ENCODE measurements at places on chromosomes 13 and 19.

DNA sequence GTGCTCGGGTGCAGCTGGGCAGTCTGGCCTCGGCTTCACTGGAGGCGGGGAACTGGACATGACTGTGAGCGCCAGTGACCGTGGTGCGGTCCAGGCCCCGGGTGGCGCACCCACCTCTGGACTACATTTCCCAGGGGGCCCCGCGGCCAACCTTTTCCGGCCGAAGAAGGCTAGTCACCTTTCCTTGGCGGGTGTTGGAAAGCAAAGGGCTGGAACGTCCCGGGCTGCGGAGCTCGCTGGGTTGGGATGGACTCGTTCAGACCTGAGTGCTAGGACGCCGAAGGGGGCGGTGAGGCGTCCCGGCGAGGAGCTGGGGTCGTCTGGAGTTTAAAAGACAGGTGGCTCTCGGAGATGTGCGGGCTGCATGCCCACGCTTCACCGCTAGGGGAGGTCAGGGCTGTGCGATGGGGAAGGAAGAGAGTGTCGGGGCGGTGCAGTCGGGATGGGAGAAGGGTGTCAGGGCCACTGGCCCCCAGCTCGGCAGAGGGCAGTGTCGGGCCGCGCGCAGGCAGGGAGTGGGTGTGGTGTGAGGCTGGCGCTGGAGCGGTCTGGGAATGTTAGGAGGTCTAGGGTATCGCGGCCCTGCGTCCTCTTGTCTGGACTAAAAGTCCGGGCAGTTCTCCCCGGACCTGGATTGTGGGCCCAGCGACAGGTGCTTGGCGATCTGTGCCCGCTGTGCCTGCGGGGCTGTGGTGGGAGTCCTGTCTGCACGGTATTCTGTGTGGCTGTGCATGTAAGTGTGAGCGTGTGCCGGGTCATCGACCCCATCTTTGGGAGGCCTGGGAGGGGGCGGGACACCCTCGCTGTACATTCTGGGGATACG lies 57.1 kb downstream of the ZNF568 start:
- DNase-seq, result peak; percentile 55

DNA sequence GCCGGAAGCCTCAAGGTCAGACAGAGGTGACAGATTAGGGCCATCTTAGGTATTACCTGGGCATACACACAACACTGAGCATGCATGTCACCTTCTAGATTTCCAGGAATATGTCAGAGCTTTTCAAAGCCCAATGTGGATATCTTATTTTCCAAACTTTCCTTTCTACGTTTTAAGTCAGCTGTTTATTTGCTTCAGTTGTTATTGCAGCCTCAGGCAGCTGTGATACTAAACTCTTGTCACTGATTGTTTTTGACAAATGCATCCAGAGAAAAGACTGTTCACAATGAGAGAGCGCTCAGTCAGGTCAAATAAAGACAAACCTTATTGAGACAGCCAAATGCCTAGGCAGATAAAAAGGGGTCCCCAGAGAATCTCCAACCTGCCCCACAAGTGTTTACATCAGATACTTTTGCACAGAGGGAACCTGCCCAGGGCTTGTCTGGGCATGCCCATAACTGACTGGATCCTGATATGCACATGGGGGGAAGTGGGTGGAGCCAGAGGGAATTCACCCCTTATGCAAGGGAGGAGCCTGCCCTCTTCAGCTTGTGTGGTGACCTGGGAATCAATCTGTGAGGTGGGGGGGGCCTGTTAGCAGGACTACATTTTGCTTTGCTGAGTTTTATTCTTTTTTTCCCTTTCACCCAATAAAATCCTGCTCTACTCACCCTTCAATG lies 28.5 kb downstream of the MED4 start:
- DNase-seq, result no peak

GRCh38 chr13:44395976-44396694 lies 22.5 kb downstream of the SERP2 start:
- no peak for DNase-seq

DNA sequence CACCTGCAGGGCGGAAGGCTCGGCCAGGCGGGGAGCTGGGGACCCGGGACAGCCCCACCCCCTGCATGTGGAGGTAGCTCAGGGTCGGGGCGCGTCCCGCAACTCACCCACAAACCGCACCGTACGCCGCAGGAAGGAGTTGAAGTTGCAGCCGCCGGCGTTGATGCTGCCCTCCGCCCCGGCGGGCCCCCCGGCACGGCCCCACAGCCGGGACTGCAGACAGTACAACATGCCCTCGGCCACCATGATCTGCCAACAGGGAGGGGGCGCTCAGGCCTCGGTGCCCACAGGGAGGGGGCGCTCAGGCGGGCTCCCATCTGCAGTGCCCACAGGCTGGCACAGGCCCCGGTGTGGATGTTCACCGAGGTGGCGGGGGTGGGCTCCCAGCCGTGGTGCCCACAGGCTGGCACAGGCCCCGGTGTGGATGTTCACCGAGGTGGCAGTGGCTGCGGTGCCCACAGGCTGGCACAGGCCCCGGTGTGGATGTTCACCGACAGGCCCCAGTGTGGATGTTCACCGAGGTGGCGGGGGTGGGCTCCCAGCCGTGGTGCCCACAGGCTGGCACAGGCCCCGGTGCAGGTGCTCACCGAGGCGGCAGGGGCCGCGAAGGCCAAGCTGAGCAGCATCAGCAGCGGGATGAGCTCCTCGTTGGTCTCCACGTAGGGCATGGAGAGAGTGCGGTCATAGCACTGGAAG lies 6.5 kb downstream of the PLPPR3 start:
- DNase-seq, result no peak

- no peak for DNase-seq
Observed at GRCh38 chr13:67210208-67210607, 19.9 kb downstream of the PCDH9 start.

GRCh38 chr19:30630289-30631032 lies 258.3 kb downstream of the ZNF536 start:
- no peak for DNase-seq

- no peak for DNase-seq
Observed at GRCh38 chr13:36919171-36919832, 736 bp downstream of the SMAD9 start.

DNA sequence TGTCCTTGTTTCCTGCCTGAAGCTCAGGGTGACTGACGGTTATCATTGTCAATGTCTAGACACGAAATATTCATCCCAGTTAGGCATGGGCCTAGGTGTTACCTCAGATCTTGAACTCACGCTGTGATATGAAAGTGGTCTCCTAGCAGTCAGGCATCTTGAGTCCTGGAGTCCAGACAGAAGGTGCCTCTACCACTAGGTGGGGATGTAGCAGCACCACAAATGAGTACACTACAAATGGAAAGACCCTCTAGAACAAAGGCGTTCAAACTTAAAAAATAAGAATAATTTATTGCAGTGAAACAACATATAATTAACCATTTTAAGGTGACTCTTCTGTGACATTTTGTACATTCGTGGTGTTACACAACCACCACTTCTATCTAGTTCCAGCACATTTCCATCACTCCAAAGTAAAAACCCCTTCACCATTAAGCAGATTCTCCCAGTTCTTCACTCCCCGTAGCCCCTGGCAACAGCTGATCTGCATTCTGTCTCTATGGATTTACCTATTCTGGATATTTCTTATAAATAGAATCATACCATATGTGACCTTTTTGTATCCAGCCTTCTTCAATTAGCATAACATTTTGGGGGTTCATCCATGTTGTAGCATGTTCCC lies 11.9 kb upstream of the FRY start:
- no peak for DNase-seq

DNA sequence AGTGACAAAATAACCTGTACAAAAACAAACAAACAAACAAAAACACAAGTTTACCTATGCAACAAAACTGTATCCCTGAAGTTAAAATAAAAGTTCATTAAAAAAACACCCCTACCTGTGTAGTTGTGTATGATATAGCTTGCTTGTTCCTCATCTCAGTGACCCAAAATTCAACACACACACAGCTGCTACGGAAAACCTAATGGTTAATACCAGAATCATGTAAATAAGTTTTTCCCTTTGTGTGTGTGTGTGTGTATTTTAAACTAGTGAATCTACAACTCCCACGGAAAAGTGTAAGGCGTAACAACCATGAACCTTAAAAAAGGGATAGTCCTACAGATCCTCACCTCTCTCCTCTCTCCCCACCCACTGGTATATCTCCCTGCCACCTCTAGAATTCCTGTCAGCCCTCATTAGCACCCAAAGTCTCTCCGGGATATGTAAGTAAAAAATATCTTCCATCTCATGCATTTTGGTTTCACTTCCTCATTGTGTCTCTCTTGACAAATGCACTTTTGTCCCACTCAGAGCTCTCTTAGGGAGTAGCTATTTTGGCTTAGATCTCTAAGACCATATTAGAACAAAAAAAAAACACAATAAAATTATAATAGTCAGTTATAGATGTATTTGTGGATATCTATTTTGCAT lies 2236.5 kb downstream of the PCDH9 start:
- DNase-seq, result no peak

- no peak for DNase-seq
Observed at GRCh38 chr19:10667867-10668266, 13.7 kb downstream of the ILF3 start.

DNA sequence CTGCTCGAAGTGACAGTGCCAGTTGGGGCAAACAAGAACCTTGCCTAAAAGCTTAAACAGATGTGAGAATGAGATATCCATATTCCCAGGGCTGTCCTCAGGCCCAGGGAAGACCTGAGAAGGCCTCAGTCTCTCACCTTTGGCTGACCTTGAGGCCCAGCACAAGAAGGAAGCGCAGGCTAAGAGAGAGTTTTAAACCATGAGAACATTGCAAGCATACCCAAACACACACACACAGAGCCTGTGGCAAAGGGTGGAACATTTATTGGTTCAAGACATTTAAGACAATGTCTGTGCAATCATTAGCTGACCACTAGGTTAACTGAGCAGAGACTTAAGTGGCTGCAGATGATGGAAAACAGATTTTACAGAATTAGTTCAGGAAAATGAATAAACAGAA lies 248.2 kb downstream of the NBEA start:
- DNase-seq, result no peak

GRCh38 chr13:87444135-87444534 lies 227.0 kb upstream of the SLITRK5 start:
- no peak for DNase-seq

DNA sequence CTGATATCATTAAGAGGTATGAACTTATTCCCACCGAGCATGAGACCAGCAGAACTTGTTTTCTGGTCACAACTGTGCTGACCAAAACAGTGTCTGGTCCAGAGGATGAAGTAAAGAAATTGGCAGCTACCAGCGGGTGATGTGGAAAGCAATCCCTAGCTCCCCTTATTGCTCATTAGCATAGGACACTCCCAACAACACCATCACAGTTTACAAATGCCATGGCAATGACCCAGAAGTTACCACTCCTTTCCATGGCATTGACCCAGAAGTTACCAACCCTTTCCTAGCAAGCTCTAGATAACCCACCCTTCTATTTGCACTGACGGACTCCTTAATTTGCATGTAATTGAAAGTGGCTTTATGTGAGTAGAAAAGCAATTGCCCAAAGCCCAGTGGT lies 1856.1 kb downstream of the OLFM4 start:
- DNase-seq, result no peak

DNA sequence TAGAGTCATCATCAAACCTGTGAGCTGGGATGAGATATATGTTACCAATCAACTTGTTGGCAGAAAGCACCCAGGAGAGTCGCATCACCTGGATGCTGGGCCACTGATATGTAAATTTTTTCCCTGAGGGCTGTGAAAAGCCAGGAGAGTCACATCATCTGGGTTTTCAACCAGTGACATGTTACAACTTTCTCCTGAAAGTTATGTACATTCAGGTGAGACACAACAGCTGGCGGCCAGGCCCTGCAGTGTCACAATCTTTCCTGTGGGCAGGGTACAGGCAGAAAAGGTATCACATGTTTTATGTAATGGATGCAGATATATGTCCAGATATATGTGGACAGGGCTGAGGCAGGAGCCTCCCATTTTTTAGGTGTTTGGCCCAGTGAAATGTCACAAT lies 13.2 kb upstream of the ZNF724 start:
- DNase-seq, result no peak

DNA sequence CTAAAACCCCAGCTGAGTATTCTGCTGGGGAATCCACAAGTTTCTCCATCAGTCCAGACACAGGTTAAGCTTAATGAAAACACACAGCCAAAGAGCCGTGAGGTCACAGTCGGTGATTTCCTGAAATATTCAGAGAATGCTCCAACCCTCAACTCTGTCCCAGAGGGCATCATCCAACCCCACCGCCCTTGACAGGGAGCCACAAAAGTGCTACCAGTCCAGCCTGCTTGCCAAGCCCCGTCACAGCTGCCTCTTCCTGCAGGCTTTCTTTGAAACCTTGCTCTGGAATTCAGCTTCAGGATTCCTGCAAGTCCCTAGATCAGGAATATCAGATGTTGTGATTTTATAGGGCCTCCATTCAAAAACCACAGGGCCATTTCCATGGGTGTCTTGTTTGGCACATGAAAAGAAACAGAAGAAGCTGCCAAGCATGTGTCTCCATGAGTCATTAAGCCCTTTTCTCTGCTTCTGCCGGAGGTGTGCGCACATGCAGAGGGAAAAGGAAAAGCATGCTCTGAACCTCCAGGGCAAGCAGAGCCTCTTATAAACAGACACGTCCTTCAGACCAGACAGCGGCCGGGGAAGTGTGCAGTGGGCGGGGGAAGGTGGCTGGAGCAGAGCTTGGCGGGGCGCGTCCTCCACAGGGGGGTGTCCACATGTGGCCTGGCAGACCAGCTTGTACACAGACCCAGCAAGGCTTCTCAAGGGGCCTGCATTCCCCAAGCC lies 164.7 kb downstream of the KATNAL1 start:
- no peak for DNase-seq

GRCh38 chr19:38634757-38635482 lies 12.5 kb upstream of the ACTN4 start:
- no peak for DNase-seq

DNA sequence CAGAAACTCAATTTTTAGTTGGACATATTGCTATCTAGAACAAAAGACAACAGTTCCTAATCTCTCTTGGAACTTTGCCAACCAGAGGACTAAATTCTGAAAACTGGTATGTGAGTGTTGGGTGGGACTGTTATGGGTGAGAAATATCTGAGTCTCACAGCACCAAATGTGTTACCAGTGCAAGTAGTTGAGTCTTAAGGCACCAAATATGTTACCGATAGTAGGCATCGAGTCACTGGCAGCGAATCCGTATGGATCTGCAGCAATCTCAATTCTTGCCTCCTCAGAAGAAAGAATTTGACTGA lies 575.2 kb downstream of the DACH1 start:
- DNase-seq, result no peak

DNA sequence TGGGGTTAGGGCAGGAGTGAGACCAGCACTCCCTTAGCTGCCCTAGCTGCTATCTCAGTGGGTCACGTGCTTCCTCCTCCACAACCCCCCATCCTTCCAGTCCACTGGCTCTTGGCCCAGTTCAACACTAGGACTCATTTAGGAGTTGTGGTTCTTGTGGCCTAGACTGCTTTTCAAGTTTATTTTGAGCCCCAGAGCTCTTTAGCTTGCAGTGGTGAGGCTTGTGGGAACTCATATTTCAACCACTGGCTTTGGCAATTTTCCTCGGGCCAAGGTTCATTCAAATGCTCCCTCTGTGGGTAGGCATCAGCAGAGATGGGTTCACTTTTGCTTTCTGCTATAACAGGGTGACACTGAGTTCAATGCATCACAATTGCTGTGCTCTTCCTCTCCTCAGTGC lies 436.2 kb upstream of the SLITRK5 start:
- DNase-seq, result no peak

GRCh38 chr19:5983367-5983955 lies 5.5 kb upstream of the RANBP3 start:
- DNase-seq, result no peak

Data from stimulated activated CD8-positive, alpha-beta memory T cell treated with anti-CD3 and anti-CD28 coated beads, Interleukin-4, amount 100 ng/mL, for 4 hours (primary cell).